Dermis microvascular lymphatic vessel endothelial cell (primary cell): ENCODE measurements at places on chromosomes 13 and 19.
A peak's percentile ranks its signal among the peaks of the same experiment; 100 is the strongest.

DNA sequence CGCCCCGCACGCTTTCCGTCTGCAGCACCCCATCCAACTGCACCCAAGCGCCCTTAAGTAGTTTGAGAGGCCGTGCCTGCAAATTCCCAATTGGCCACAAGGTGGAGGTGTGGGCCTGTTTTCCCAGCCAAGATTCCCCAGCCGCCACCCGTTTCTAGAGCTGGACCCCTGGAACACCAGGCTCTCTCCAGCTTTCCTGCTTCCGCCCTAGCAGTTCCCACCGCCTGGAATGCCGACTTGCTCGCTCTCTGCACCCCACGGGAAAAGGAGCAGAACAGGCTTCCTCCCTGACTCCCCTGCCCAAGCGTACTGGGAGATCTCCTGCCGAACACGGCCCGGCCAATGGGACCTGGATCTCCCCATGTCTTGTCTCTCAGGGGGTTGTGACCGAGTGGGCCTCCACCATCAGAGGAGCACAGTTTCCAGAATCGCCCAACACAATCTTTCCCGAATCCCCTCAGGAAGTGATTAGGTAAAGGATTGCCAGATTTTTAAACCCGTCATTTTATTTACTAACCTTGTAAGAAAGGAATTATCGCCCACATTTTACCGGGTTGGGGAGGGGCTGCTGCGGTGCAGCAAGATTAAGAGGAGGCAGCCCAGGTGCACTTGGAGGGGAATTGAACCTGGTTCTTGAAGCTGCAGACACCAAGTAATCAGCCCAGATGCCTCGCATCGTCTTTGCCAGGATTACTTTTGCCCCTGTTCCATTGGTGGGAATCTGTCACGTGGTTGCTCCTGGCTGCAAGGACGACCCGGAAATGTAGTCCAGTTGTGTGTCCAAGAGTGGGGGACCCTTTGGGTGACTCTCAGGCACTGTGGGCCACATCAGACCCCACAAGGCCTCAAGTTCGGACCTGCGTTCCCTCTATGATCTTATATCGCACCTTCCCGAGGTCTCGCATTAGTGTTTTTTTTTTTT, 3.5 kb upstream of the NAPSA start:
- DNase-seq, result peak; percentile 76

DNA sequence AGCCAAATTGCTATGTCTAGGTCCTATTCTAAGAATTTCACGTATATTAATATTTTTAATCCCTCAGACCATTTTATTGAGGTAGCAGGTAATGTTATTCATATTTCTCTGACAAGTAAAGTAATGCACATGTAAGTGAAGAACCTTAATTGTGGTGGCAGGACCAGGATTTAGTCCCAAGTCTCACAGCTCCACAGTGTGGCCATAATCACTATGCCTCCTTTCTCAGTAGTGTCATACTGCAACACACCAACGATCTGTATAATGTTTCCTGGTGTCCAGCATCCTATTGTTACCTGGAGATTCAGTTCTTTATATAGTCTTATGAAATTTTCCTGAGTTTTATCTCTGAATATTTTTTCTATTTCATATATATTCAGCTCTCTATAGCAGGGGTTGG, 340.3 kb downstream of the OLFM4 start:
- DNase-seq, result no peak

DNA sequence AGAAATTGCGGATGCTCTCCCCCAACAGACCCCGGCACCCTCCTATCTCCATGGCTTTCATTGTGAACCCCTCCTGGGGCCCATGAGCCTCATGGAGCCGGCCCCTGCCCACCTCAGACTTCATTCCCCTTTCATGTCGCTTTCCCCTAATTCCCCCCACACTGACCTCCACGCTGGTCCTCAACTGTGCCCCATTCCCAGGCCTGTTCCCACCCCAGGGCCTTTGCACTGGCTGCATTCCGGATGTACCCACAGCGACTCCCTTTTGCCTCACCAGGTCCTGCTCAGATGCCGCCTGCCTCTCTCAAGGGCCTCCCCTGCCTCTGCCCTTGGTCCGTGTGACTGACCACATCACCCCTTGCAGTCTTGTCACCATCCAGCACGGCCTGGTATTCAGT, 13.3 kb downstream of the SLC27A1 start:
- no peak for DNase-seq

DNA sequence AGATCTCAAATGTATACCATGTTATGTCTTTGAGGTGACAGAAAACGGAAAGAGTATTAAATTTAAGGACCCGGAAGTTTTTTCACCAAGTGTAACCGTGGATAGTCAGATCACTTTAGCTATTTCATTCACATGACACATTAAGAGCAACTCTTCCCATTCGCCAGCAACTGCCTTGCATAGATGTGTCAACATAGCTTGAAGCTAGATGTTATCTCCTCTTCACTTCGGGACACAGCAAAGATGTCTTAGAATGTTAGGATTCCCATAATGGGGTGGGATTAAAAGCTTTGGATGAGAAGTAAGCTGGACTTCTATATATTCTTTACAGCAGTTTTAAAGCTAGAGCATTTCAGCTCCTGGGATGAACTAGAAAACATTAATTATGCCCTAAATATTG, 1135.9 kb upstream of the PCDH20 start:
- no peak for DNase-seq

DNA sequence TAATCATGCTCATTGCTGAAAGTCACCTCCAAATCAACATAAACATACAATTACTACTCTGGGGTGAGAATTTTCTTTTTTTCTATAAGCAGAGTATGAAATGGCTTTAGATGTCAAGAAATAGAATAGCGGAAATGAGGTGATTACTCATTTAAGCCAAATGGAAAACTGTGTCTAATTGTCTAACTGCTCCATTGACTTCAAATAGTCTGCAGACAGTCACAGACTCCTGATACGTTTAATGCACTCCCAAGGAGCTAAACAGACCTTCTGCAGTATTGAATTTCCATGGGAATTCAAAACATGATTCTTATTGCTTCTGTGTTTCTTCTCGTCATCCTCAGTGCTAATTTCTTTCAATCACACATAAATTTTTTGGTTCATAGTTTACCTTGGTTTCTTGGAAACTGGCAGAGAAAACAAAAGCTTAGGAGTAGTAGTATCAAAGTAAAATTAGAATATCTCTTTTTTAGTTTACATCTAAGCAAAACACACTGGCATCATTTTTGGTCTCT, 865.2 kb upstream of the SLC10A2 start:
- no peak for DNase-seq

- DNase-seq, result no peak
Observed at GRCh38 chr19:30173593-30174356, 198.4 kb upstream of the ZNF536 start.

GRCh38 chr19:46014941-46015686, 7.7 kb downstream of the PGLYRP1 start:
- DNase-seq, result no peak

- DNase-seq, result no peak
Observed at GRCh38 chr19:32415669-32416068, 10.1 kb downstream of the DPY19L3 start.

DNA sequence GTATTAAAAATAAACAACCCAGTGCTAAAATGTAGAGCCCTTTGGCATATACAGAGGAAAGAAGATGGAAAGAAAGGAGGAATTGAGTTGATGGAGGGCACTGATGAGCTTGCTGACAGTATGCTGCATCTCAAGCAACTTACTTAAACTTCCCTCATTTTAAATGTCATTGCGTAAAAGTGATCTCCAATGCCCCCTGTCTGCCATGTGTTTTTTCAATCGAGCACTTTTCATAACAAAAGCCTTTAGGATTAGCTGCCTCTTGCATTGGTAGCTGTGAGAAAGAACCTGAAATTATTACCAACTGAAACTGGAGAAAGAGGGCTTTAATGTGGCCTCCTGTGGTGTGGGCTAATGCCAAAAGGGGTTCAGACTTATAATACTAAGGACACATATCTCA, 541.6 kb downstream of the SUCLA2 start:
- no peak for DNase-seq

GRCh38 chr19:58555920-58556621, 1.2 kb upstream of the CHMP2A start:
- no peak for DNase-seq

GRCh38 chr19:512547-513365, 5.5 kb downstream of the TPGS1 start:
- no peak for DNase-seq

DNA sequence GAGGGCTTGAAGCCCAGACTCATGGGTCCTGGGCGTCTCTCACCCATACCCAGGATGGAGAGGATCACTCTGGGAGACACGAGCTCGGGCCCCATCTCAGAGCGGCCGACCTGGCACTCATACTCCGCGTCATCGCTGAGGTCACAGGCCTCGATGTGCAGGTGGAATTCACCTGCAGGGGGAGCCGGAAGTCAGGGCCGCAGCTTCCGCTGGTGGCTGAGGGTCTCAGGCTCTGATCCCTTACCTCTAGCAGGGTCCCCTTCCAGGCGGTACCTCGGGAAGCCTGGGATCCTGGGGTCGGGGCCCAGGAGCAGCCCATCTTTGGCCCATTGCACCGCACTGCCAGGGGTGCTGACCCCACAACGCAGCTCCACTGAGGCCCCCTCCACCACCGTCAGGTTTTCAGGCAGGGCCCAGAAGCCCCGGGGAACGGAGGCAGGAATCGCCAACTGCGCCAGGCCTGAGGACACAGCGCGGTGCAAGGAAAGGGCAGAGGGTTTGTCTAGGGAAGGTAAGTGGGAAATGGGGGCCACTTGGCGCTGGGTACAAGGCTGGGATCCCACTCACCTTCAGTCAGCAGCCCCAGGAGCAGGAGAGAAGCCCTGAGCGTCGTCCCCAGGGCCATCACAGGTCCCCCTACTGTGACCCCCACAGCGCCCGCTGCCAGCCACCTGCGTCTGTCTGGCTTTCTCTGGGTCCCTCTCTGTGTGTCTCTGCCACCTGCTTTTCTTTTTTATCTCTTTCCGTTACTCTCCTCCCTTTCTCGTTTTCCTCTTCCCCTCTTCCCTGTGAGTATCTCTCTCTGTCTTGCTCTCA, 883 bp downstream of the NPHS1 start:
- no peak for DNase-seq

GRCh38 chr13:30121666-30122065, 185.7 kb downstream of the KATNAL1 start:
- no peak for DNase-seq

- DNase-seq, result no peak
Observed at GRCh38 chr13:94212196-94212595, 267.3 kb downstream of the DCT start.

- DNase-seq, result no peak
Observed at GRCh38 chr19:14511229-14511593, 7.0 kb downstream of the DNAJB1 start.

DNA sequence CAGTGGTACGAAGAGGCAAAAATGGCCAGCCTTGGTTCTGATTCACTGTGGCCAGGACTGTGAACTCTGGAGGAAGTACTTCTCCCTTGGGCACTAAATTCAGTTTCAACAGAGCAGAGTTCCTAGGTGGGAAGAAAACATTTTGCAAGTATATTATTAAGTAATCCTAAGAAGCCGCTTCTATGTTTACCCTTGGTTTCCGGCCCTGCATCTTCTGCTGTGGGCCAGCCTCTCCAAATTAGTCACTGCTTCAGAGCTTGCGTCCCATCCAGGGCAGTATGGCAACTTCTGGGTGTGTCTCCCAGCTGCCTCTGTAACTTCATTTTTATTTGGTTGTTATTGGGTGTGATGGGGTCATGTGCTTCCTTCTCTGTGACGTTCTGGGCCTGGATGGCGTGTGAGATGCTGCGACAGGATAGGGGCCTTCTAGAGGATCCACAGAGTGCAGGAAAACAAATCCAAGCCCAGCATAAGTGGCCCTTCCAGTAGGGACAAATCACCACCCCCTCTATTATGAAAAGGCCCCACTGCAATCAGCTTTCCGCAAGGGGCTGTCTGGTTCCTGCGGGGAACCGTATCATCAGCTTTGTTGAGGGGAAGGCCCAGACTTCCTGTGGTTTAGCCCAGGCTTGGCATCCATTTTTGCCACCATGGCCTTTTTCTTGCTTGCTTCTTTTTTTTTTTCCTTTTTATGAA, 55.1 kb upstream of the C1QTNF9 start:
- DNase-seq, result no peak

GRCh38 chr13:66546534-66547379, 683.4 kb downstream of the PCDH9 start:
- DNase-seq, result no peak

GRCh38 chr19:4152241-4152998, 1.0 kb upstream of the CREB3L3 start:
- DNase-seq, result no peak

DNA sequence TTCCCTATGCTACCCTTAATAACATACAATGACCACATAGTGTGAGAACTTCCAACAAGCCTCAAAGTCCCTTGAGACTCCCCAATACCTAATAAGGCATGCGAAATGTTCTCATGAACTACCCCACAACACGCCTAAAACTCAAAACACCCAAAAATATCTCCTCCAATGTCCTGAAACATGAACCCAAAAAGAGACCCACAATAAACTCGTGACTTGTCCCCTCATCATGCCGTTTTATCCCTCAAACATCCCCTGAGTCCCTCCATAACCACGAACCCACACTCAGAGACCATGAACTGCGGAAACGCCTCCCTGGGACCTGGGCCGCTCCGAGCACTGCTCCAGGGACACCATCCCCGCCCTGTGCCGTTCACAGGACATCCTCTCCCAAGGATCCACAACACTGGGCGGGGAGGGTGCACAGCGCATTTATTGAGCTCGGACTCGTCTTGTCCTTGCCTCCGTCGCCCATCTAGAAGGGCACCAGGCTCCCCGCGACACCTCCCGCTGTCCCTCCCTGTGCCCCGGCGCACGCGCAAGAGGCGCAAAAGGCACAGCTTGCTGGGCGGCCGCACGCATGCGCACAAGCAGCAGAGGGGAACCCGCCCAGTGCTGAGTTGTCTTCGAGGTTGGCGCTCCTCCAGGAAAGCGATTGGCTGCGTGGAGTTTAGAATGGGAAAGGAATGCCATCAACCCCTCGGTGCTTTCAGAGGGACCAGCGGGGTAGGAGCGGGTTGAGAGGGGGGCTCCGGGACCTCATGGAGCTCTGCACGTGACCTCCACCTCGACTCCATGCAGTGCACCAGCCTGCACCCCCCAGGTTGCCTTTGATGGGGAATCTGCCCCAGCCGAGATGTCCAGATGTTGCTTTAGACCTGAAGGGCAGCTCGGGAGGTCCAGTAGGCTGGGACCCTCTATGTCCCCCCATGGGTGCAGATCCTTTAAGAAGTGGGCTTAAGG, 8.8 kb downstream of the FXYD3 start:
- DNase-seq, result peak; percentile 69

DNA sequence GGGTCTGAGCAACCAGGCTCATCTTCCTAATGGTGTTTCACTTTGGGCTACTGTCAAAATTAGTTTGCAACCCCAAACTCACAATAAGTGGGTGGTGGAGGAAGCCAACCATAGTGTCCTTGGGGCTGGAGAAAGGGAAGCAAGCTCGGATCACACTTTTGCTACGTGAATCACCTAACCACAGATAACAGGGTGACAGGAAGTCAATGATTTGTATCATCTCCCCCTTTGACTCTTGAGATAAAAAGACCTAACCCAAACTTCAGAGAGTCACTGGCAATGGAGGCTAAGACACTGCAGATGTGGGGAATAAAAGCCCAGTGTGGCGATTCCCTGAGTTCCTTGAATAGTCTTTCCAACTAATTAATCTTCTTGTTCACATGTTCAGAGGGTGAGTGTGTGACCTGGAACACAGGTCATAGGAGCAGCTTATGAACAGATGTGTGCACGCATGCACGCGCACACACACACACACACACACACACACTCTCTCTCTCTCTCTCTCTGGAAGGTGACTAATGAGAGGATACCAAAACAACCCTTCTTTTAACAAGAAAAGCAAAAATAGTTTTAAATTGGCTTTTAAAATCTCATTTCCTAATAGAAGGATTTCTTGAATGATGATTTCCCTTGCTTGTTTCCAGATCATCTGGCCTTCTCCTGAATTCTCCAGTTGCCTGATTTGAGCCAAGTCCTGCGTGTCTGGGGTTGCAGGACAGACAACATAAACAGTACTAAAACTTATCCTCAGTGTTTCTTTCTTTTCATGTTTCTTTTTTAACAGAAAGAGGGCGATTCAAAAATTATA, 21.2 kb upstream of the DOCK9 start:
- no peak for DNase-seq
